ENCODE measurements at places on chromosomes 12 and 14. TPM values are rescaled to one million over a fixed set of nuclear protein-coding genes. Genes with fewer than 3 reads are reported as not detected.

DNA sequence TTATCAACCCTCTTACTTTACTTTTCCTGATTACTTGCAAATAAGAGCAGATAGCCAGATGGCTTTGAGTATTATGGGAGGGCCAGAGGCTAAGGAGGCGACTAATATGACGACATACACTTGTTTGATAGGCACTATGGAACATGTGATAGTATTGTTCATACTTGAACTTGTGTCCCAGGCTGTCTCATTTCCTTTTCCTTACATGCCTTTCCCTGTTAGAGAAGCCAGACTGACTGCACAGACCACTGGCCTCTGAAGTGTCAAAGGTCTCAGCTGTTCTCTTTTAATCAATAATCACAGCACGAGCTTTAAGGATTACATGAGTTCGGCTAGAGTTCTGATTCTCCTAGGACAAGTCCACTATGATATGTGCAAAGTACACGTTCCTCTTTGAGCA lies 326.0 kb downstream of the PRKD1 start:
- H3K4me1 ChIP-seq: no peaks in the 10 kb centered on the region
- no peaks in the 10 kb centered on the region for H3K27me3 ChIP-seq
- H3K27ac ChIP-seq: no peak overlapping the region
- no peaks in the 10 kb centered on the region for H3K36me3 ChIP-seq
- DNase-seq: no peak
- H3K4me3 ChIP-seq: no peak overlapping the region

DNA sequence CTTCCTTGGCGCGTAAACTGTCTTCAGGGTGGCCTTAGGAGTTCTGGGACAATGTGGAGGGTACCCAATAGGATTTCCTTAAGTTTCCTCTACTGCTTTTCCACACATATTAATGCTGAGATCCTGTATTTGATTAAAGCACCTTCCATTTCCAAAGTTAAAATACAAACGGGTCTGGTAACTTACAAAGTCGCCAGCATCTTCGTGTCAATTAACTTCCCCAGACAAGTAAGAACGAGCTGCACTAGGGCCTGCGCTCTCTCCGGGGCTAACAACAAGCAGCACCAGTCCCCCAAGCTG lies 130.9 kb downstream of the NDUFA12 start:
- no peak for DNase-seq
- H3K4me1 ChIP-seq: no peaks in the 10 kb centered on the region

The PLEKHG7 gene
- polyA plus RNA-seq: not detected

- H3K36me3 ChIP-seq: no peaks in the 10 kb centered on the region
- no peaks in the 10 kb centered on the region for H3K27me3 ChIP-seq
Observed at GRCh38 chr14:32211068-32211404, 8.0 kb upstream of the RNU6-8 start.

DNA sequence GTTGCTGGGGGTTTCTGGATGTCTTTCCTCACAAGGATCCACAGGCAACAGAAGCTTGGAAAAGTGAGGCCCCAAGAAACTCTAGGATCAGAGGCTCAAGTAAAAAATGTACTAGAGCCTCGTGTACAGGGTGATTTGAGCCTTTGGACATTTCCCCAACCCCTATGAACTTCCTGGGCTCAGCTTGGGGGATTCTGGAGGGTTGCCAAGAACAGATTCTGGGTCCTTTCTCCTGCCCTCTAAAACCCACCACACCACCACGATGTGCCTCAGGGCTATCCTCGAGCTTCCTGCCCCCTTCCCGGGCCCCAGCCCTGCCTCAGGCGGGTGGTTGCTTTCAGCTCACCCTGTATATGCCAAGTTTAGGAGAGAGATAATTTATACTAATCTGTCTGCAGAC lies 583 bp downstream of the FAM186B start:
- no peak for DNase-seq
- H3K4me3 ChIP-seq: no peak overlapping the region

The CCND2 gene
- polyA plus RNA-seq: 310 TPM

DNA sequence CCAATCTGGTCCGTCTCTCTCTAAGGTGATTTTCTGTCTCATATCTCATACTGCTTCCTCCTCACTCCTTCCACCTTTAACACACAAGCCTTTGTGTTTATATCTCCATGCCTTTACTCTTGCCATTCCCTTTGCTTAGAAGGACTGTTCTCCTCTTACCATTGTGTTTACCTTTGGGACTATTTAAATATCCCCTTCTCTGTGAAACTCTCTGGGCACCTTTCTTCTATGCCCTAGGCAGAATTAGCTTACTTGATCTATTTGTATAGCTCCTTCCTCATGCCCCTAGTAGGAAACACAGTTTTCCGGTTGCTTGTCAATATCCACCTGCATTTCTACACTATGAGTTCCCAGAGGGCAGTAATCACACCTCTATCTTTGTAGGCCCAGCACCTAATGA lies 3.9 kb upstream of the AMHR2 start:
- H3K4me3 ChIP-seq: no peak overlapping the region
- peaks cover 5% of the 10 kb centered on the region for H3K4me1 ChIP-seq
- H3K36me3 ChIP-seq: no peaks in the 10 kb centered on the region
- H3K27ac ChIP-seq: no peak overlapping the region
- no peak for DNase-seq

- H3K4me3 ChIP-seq: no peak overlapping the region
- H3K4me1 ChIP-seq: no peaks in the 10 kb centered on the region
- H3K36me3 ChIP-seq: no peaks in the 10 kb centered on the region
- DNase-seq: no peak
- no peaks in the 10 kb centered on the region for H3K27me3 ChIP-seq
Observed at GRCh38 chr14:62592877-62593276, 452.4 kb downstream of the KCNH5 start.

- H3K36me3 ChIP-seq: no peaks in the 10 kb centered on the region
- H3K4me3 ChIP-seq: no peak overlapping the region
- H3K27me3 ChIP-seq: no peaks in the 10 kb centered on the region
- no peak overlapping the region for H3K27ac ChIP-seq
- no peak for DNase-seq
Observed at GRCh38 chr12:31859232-31859977, 99.8 kb upstream of the RESF1 start.

The IL31 gene
- polyA plus RNA-seq: not detected

GRCh38 chr14:24330973-24331674 lies 3.7 kb downstream of the ADCY4 start:
- no peaks in the 10 kb centered on the region for H3K36me3 ChIP-seq
- H3K27ac ChIP-seq: no peak overlapping the region
- no peak overlapping the region for H3K4me3 ChIP-seq
- H3K27me3 ChIP-seq: peaks cover 13% of the 10 kb centered on the region
- DNase-seq: no peak

DNA sequence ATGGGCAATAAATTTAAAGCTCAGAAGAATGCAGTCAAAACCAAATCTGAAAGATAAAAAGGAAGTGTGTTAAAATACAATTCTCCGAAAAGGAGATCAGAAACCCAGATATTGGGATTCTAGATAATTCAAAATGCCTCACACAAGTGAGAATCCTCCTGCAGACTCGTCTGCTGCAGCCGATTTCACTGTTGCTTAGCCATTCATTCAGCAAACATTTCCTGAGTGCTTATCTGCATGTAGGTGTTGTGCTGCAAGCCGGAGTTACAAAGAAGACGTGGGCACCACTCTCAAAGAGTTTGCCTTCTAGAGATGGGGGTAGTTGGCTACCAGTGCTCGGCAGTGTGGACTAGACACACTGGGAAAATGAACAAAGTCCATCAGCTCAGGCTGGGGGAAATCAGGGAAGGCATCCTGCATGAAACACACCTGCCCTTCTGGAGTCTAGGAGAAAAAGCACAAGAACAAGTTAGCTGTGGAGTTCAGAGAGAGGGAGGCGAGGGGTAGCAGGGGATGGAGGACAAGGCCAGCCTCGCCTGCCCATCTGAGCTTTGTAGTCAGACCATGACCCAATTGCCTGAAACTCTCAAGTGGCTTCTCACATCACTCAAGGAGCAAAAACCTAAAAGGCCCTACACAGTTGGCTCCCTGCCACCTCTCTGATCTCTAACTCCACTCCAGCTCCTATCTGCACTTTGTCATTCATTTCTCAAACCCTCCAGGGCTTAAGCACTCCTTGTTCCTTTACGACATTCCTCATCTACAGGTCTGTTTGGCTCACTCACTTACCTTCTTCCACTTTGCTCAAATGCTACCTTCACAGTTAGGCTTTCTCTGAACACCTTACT lies 310.0 kb upstream of the DDHD1 start:
- no peak for DNase-seq
- peaks cover 5% of the 10 kb centered on the region for H3K4me1 ChIP-seq
- H3K36me3 ChIP-seq: no peaks in the 10 kb centered on the region
- H3K4me3 ChIP-seq: no peak overlapping the region
- no peak overlapping the region for H3K27ac ChIP-seq

- no peak overlapping the region for H3K27ac ChIP-seq
- H3K27me3 ChIP-seq: no peaks in the 10 kb centered on the region
- H3K36me3 ChIP-seq: no peaks in the 10 kb centered on the region
- DNase-seq: no peak
Observed at GRCh38 chr12:82019533-82019932, 260.4 kb upstream of the PPFIA2 start.

DNA sequence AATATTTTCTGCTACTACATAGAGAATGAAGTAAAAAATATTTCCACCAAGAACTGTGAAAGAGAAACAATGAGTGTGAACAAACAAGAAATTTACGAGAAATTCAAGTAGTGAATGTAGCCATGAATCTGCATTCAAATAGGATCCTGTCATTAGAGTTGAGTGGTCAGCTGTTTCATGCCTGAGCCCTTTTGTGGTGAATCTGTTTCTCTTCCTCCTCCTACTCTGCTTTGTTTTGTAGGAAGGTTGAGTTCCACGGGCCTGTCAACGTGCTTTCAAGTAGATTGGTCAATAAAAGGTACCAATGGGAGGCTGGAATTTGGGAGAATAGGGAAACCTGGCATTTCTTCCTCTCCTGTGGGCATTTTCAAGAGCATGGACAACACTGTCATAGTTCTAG lies 1749.6 kb upstream of the FLRT2 start:
- no peaks in the 10 kb centered on the region for H3K27me3 ChIP-seq
- H3K4me1 ChIP-seq: no peaks in the 10 kb centered on the region
- H3K27ac ChIP-seq: no peak overlapping the region

The TMTC1 gene
- polyA plus RNA-seq: 3.7 TPM

The EPYC gene
- not detected for polyA plus RNA-seq

GRCh38 chr12:122851820-122852219 lies 16.6 kb downstream of the HIP1R start:
- peak overlapping the region; percentile 87 for H3K27ac ChIP-seq
- H3K4me1 ChIP-seq: peaks cover 15% of the 10 kb centered on the region
- H3K27me3 ChIP-seq: no peaks in the 10 kb centered on the region
- H3K4me3 ChIP-seq: no peak overlapping the region
- DNase-seq: peak; percentile 80

- no peak overlapping the region for H3K4me3 ChIP-seq
- no peaks in the 10 kb centered on the region for H3K36me3 ChIP-seq
- H3K27me3 ChIP-seq: no peaks in the 10 kb centered on the region
- no peak for DNase-seq
- H3K27ac ChIP-seq: no peak overlapping the region
- H3K4me1 ChIP-seq: no peaks in the 10 kb centered on the region
Observed at GRCh38 chr12:108039794-108040193, 89.3 kb upstream of the WSCD2 start.

GRCh38 chr12:85405781-85406522 lies 125.9 kb downstream of the ALX1 start:
- H3K4me1 ChIP-seq: no peaks in the 10 kb centered on the region
- no peak for DNase-seq
- no peak overlapping the region for H3K4me3 ChIP-seq
- no peak overlapping the region for H3K27ac ChIP-seq

GRCh38 chr14:74875204-74875603 lies 741 bp downstream of the PROX2 start:
- no peaks in the 10 kb centered on the region for H3K36me3 ChIP-seq
- H3K27me3 ChIP-seq: peaks cover 4% of the 10 kb centered on the region
- DNase-seq: no peak
- no peak overlapping the region for H3K27ac ChIP-seq

DNA sequence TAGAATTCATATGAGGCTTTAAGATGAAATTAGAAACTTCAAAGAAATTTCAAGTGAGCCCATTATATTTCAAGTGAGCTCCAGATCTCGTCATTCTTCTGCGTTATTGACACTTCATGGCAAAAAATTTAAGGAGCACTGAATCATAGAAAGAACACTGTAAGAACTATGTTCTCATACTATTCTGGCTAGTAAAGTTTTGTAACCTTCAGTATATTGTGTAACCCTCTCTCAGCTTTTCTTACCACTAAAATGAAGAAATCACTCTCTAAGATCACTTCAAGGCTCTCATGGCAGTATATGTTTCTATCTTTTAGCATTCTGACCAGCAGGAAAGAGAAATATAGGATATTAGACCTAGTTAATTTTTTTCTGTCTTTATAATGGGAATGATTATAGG lies 6.3 kb downstream of the GPHN start:
- H3K27ac ChIP-seq: no peak overlapping the region
- H3K4me3 ChIP-seq: no peak overlapping the region
- no peak for DNase-seq
- no peaks in the 10 kb centered on the region for H3K36me3 ChIP-seq

GRCh38 chr12:12909995-12910420 lies 18.6 kb downstream of the GPRC5A start:
- peaks cover 4% of the 10 kb centered on the region for H3K4me1 ChIP-seq
- no peak for DNase-seq
- H3K27me3 ChIP-seq: no peaks in the 10 kb centered on the region
- peaks cover 33% of the 10 kb centered on the region for H3K36me3 ChIP-seq
- no peak overlapping the region for H3K4me3 ChIP-seq

The FAR2 gene
- polyA plus RNA-seq: 6.3 TPM

The LHX5 gene
- polyA plus RNA-seq: 0.10 TPM

DNA sequence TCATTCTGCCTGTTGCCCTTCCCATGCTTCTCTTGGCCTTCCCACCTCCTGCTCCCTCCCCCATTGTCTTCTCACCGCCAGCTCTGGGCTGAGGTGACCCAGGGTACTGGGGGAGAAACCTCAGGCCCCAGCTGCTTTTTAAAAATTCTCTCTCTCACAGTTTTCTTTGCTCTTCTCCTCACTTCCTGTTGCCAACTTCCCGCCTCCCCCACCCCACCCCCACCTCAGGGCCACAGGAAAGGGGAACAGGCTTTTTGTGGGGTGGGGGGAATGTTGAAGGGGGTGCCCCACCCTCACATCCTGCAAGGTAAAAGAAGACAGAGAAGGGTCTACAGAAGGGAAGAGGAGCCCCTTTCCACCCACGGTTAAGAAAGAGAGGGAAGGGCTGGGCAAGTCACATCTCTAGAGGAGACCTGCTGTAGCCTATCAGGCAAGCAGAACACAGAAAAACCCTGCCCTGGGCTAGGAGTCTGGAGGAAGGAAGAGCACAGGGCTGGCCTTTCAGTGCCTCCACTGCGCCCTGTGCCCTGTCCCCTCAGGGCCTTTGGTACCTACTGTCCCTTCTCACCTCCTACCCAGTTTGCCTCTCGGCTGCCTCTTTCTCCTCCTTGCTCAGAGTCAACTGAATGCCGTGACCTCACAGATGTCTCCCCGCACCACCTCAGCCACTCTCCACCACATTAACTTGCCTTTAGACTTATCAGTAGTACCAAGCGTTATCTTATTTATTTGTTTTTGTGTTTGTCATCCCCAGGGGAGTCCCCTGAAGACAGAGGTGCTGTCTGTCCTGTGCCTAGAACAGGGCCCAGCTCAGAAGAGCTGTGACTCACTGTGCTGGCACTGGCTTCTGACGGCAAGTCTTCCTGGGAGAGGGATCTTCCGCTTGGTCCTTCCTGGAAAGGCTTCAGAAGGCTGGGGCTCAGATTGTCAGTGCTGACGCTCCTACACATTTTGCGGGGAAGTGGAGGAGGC lies 1.7 kb downstream of the ARHGAP9 start:
- H3K27ac ChIP-seq: no peak overlapping the region
- no peaks in the 10 kb centered on the region for H3K36me3 ChIP-seq
- peaks cover 67% of the 10 kb centered on the region for H3K27me3 ChIP-seq
- no peak for DNase-seq
- H3K4me1 ChIP-seq: peaks cover 3% of the 10 kb centered on the region

The CFAP54 gene
- polyA plus RNA-seq: 0.46 TPM
